Fibroblast of villous mesenchyme (primary cell): ENCODE measurements at places on chromosomes 3 and 15.

- no peak for DNase-seq
Observed at GRCh38 chr3:159069866-159070425, 268.1 kb downstream of the MFSD1 start.

DNA sequence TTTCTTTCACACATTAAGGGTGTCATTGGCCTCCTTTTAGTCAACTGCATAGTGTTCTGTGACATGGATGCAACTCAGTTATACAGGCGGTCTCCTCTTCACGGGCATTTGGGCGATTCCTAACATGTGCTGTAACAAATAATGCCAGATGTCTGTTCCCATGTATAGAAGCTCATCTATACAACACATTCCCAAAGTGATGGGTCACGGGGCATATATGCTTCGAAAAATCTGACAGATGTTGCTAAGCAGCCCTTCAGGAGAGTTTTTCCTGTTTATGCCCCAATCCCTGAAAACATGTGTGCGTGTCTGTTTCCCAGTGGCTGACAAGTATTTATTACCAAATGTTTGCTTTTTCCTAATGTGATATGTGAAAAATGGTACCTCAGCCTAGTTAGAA is 25.8 kb downstream of the LRRK1 start:
- peak; percentile 23 for DNase-seq

DNA sequence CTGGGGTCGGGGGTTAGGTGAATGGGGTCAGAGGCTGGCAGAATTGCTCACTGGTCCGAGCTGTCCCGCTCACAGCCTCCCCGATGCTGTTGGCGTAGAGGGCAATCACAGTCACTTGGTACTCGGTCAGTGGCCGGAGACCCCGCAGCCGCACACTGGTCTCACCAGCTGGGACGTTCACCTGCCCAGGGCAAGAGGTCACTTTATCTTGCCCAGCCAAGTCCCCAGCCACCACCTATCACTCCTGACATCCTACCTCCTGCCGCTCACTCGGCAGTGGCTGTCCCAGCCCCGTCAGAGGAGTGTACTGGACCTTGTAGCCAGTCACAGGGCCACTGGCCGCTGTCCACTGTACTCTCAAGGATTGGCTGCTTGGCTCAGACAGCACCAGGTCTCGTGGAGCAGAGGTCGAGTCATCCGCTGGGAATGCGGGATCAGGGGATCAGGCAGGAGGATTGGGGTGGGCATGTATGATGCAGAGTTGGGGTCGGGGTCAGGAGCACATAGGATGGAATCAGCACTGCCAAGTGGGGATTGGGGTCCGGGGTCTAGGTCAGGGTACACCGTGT is 2.5 kb downstream of the COL7A1 start:
- no peak for DNase-seq

DNA sequence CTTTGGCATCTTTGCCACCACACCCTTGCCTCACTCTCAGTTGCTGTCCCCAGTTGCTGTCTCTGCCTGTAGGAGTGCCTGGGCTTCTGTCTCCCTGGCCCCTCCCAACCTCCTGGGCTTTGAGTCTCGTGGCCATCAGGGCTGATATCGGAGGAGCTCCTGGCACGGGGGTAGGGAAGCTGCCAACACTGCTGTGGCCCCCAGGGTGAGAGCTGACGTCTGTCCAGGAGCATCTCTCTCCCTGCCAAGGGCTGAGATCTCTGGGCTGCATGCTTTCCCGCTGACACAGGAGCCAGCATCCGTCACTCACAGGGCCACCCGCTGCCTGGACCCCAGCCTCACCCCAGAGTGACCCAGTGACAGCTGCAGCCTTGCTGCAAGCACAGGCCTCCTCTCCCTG is 47.4 kb downstream of the EXOG start:
- no peak for DNase-seq

- DNase-seq = no peak
Observed at GRCh38 chr15:64619880-64620839, 155.2 kb downstream of the RBPMS2 start.

DNA sequence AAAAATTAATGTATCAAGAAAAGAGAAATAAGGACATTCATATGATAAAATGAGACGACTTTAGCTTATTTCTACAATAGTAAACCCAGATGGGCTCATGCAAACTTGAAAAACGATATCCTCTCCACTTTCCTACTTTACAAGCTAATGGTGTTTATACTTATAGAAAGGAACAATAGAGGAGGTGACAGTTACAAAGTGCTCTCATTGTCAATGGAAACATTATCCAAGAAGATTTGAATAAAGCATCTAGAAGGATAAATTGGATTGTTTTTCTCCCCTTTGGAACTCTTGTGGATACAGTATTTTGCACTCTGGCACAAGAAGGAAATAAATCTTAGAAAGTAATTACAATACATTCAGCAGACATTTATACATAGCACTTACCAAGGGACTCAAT is 20.2 kb upstream of the CCDC66 start:
- no peak for DNase-seq

GRCh38 chr15:42549032-42549491 is 424 bp downstream of the HAUS2 start:
- DNase-seq = peak; percentile 26

DNA sequence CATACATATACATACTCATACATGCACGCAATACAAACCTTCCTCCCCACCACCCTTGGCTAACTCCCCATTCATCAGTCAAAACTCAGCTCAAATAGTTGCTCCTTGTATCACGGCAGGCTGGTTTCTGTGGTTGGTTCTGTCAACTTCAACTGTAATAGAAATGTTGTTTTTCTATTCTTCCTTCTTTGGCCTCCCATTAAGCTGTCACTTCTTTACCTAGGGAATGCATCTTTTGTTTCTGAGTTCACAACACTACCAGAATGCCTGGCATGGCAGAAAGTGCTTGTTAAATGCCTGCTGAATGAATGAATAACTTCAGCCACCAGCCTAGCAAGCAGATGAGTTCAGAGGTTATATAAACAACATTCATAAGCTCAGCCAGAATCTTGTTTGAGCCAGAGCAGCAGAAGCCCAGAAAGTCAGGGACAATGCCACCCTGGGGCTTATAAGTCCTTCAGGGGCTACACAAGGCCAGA is 63.1 kb downstream of the B3GALNT1 start:
- no peak for DNase-seq

- no peak for DNase-seq
Observed at GRCh38 chr3:175103298-175103697, 244.2 kb downstream of the NAALADL2 start.

DNA sequence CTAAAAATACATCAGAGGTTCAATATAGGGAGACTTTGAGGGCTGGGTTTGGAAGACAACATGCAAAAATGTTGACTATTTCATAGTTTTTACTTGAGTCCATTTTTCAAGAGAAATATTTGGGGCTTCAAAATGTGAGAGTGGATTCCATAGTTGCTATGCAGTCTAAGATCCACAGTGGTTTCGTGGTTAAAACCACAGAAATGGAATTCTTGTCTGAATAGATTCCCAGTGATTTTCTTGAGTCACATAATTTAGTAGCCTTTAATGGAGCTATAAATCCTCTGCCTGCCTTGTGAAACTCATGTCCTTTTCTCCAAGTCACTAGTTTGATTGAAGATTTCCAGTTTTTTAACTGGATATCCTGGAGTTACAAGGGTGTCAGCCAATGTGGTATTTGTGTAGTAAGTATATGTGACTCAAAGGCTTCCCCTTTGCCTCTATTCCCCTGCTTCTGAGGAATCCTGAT is 94.7 kb upstream of the RBMS3 start:
- DNase-seq = peak; percentile 94

DNA sequence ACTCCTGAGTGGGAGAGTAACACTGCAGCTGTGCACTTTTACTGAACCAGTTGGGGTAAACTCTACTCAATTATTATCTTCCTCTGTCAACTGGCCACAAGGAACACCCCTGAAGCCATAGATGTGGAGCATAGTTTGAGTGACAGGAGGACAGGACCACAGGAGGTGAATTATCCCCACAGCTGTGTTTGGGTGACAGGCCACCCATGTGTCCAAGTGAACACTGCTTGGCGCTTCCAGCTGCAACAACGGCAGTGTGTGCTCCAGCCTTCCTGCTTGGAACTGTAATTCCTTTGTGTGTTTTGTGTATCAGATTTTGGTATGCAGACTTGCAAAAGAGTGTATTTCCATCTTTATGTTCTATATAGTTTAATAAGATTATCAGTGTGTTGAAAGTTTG is 20.2 kb upstream of the TSPAN3 start:
- no peak for DNase-seq

DNA sequence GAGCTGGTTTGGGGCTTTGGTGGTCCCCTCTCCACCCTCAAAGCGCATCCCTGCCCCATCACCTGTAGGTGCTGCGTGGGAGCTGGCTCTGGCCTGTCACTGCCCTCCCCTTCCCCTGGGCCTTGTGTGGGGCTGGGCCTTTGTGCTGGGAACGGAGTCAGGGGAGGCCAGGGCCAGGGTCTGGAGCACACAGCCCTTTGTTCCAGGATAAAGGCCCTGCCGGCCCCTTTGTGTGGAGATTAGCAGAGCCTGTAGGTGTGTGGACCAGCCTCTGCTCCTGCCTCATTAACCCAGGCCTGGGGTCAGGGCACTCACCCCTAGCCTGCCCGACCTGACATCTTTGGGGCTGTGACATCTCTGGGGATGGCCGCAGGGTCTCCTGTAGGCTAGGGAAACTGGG is 8.9 kb downstream of the EPHB3 start:
- DNase-seq = no peak

GRCh38 chr3:11581237-11582190 is 62.2 kb downstream of the VGLL4 start:
- no peak for DNase-seq

GRCh38 chr3:158831861-158832260 is 30.0 kb downstream of the MFSD1 start:
- DNase-seq = no peak

GRCh38 chr3:134721214-134721613 is 70.4 kb upstream of the KY start:
- DNase-seq = no peak

DNA sequence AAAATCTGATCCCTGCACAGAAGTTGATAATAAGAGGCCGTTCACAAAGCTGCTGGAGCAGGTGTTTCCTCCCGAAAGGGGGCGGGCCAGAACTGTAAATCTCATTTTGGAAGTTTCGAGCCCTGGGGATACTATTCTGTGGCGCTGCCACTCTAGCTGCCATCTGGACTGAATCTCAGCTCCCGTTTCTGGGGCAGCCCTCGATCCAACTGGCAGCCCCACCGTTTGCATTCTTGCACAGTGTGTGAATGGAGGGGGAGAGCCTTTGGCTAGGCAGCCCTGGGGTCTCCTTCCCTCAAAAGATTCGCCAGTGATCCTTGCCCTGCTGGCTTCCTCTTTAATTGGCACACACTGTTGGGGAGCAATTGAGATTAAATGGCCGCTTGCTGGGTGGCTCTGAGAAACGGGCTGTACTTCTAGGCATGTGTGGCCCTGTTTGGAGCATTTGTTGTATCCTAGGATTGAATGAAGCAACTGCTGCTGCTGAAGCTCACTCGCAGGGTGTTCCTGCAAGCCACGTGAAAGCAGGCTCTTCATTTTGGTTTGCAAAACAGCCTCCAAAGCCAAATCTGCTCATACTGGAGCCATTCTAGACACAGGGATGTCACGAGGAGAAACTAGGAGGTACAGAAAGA is 57.2 kb upstream of the TOPAZ1 start:
- no peak for DNase-seq

DNA sequence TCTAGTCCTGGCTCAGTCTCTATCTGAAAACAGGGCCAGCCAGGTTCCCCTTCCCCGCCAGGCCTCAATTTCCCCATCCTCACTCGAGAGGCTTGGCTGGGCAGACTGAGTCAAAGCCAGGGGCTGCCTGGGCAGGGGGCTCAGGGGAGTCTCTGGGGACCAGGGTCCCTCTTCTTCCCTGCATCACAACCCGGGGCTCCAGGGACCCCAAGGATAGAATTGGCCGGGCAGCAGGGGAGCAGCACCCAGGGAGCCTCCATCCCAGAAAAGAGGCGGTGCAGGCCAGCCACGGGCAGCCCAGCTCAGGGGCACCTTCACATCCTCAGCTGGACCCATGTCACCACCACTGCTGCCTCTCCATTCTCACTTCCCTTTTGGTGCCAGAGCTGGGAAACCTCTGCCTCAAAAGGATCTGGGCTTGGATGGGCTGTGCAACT is 13.3 kb upstream of the PLXND1 start:
- no peak for DNase-seq

DNA sequence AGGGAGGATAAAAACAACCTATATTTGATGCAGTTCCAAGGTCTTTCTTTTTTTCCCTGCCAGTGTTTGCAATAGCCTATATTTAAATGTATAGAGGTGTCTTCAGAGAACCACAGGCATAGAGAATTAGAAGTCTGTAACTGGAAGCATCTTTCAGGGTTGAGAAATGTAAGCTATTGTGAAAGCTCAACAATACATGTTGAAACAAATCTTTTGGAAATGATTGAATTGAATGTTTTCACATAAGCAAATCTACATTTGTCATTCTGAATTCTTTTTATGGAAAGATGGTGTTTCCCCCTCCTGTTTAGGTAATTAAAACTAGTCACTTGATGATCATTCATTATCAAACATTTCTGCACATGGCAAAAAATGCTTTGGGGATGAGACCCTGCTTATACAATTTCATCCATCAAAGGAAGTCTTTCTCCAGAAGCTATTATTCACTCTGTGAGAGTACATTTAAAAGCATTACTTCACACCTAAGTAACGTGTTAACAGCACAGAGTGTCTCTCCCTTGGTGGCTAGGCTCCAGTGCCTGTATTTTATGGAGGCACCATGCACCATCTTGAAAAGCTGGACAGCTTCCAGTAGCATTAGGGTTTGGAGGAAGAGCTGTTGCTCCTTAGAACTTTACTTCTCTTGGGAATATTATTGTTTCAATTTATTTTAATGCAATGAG is 406.2 kb downstream of the LSAMP start:
- peak; percentile 22 for DNase-seq

- peak; percentile 97 for DNase-seq
Observed at GRCh38 chr15:81398910-81399551, 25.0 kb upstream of the TMC3 start.

GRCh38 chr3:106399761-106400160 is 530.9 kb upstream of the CBLB start:
- no peak for DNase-seq

- DNase-seq = peak; percentile 32
Observed at GRCh38 chr15:47194718-47195117, 522.6 kb upstream of the SEMA6D start.

DNA sequence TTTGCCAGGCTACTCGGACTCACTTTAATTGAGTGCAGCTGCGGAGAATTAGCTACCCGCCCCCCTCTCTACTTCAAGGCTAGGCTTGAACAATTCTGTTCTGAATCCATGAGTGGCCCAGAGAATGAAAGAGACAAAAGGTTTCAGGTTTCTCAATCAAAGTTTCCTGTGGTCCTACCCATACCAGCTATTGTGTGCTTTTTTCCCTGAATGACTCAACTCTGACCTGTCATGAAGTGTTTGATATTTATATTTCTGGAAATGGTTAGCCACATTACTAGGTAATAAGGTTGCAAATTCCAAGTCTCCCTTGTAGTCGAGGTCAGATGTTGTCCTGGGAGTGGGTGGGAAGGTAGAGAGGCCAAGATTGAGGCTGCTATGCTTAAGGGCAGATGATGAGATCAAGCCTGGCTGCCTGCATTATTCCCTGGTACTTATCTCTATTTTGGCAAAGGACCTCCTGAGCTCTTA is 392.7 kb upstream of the TBL1XR1 start:
- DNase-seq = peak; percentile 35

- DNase-seq = peak; percentile 42
Observed at GRCh38 chr3:169764312-169764881, 463 bp downstream of the TERC start.
